Transverse colon (tissue), 4 donors: ENCODE measurements at places on chromosomes 5 and 9. TPM values are rescaled to one million over a fixed set of nuclear protein-coding genes. Genes with fewer than 3 reads are reported as not detected.

GRCh38 chr5:53946405-53947100, 363.8 kb downstream of the ARL15 start:
- DNase-seq = no peak

DNA sequence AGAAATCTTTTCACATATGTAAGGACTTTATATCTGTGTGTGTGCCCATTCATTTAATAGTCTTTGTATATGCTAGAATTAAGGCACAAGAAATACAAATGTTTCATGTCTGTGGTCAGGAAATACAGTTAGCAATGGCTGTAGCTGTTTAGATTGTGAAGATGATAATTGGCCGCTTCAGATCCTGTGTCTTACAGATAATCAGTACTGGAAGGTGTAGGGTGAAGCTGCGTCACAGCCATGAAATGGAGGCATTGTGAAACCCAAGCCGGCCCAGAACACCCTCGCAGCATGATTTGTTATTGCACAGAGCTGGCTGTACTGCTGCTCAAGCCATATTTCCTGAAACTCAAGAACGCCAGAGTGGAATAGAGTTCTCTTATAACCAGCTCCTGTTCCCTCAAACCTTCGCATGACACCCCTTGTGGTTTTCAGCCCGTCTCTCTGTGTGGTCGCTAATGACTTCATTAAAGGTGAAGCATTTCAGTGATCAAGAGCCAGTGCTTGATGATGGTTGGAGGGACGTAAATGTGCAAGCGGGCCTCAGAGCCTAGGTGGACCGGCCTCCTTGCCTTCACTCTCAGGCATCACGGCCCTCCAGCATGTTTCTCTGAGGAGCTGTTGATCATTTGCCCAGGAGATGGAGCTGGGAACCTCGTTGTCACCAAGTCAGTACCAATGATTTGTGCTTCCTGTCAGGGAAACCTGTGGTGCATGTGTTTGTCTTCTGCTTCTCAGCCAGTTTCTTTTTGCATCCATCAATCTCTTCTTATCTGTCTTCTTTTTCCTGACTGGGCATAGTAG, 80.1 kb downstream of the F2RL2 start:
- DNase-seq = peak; percentile 32

GRCh38 chr5:30874241-30875034, 319.0 kb upstream of the CDH6 start:
- DNase-seq = peak; percentile 22

Gene MTMR12
- total RNA-seq = 10.5 TPM

GRCh38 chr5:72951671-72952468, 4.0 kb upstream of the FCHO2 start:
- DNase-seq = peak; percentile 20

Gene DMRTA1
- total RNA-seq = 1.4 TPM

GRCh38 chr5:158832731-158833130, 267.0 kb downstream of the EBF1 start:
- no peak for DNase-seq

- DNase-seq = no peak
Measured at GRCh38 chr5:74608736-74609601, 31.6 kb downstream of the ENC1 start.

Gene ZNF366
- total RNA-seq = 1.4 TPM

- no peak for DNase-seq
Measured at GRCh38 chr9:114164191-114164794, 9.0 kb downstream of the COL27A1 start.

DNA sequence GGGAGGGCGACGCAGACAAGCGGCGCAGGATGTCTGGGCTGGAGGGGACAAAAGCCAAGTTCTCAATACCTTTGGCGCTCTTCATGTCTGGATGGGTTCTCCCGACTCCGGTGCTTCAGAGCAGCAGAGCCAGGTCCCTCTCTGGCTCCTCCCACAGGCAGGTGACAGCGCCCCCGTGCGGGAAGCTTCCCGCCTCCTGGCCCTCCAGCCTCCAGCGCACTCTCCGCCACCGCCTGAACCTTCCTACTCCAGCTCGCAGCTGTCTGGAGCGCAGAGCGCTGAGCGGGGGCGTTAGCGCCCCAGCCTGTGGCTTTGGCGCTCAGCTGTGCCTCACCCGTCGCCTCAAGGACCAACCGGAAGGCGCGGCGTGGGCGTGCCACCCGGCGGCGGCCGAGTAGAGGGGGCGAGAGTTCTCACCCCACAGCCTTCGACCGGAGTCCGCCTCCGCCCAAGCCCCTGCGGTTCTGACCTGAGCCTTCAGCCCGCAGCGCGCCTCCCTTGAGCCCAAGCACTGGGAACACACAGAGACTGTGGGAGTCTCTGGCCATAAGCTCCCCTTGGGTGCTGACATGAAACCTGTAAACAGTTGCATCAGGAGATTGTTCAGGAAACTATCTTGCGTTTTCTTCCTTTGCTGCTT, at the start of gene SLCO4C1:
Gene SLCO4C1 (minus strand): TSS at position 107 of the 640 bp plus-strand sequence. CDS start 22 bp downstream, at position 85.
- DNase-seq = peak; percentile 89

DNA sequence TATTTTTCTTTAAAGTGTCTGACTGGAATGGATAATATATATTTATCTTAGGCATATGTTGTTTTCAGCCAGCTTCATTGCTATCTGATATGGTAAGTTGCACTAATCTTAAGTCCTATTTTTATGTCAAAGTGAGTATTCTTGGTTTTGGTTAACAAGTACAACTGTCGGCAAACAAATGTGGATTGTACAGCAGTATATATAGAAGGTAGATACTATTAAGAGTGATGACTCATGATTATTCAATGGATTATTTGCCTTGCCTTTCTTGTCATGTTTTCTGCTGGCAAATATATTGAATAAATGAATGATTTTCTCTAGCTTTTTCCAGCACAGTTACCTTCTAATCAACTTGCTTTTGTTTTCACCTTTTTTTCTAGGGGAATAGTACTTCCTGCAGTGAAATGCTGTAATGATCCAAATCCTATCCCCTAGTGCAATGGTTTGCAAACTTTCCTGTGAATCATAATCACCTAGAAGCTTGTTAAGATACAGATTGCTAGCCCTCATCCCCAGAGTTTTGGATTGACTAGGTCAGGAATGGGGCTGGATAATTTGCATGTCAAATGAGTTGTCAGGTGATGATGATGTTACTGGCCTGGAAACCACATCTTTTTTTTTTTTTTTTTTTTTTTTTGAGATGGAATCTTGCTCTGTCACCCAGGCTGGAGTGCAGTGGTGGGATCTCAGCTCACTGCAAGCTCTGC, 60.8 kb upstream of the ARRDC3 start:
- DNase-seq = no peak

Gene LCP2
- 17.5 TPM for total RNA-seq

DNA sequence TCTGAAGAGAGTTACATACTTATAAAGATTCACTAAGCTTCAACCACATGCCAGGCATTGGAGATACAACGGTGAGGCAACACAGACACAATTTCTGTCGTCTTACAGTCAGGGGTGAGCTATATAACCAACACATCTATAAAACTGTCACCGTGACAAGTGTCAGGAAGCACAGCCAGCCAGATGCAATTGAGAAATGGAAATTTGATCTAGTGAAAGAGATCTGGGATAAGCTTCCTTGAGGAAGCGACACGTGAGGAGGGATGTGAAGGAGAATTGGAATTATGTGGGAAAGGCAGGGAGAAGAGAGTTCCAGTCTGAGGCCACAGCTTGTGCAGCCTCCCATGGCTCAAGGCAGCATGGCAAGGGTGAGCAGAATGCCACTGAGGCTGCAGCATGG, 50.9 kb upstream of the ZNF354B start:
- no peak for DNase-seq

Gene TOR2A
- 49.6 TPM for total RNA-seq

- DNase-seq = no peak
Measured at GRCh38 chr9:86983249-86983619, 35.9 kb upstream of the GAS1 start.

DNA sequence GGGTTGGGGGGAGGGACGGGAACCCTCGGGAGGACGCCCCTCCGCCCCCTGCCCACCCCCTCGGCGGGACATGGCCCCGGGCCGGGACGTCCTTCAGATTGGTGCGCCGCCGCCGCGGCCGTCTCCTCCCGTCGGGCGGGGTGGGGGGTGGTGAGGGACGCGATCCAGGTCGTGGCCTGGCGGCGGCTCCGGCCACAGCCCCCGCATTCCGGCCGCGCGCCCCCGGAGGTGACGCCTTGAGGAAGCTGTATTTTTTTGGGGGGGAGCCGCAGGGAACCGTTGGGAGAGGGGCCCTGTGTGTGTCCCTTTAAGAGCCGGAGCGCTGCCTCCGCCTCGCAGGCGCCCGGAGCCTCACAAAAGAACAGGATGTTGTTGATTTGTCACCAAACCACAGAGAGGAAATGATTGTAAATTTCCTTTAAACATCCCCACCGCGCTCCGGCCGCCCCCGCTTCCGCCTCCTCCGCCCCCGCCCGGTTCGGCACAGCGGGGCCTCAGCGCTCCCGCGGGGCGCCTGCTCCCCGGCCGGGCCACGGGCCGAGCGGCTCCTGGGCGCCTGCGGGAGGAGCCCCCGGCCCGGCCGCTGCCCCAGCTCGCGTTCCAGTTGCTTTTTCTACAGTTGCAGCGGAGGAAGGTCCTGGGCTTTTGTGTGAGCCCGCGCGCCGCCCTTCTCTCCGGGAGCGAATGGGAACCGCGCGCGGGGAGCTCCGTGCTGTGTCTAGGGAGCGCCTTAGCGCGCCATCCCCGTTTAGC, 32.1 kb upstream of the SPRY4 start:
- peak; percentile 83 for DNase-seq

DNA sequence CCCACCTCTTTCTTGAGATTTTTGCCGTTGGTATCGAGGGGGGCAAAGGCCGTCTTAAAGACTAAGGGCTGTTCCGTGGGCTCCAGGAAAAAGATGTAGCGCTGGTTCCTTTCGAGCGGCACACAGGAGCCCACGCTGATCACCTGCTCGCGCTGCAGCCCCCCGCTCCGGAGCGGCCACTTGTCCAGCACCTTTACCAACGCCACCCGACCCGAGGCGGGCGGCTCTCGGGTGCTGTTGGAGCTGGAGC, 781 bp downstream of the NRG2 start:
- DNase-seq = no peak

Gene DMRT3
- not detected for total RNA-seq

DNA sequence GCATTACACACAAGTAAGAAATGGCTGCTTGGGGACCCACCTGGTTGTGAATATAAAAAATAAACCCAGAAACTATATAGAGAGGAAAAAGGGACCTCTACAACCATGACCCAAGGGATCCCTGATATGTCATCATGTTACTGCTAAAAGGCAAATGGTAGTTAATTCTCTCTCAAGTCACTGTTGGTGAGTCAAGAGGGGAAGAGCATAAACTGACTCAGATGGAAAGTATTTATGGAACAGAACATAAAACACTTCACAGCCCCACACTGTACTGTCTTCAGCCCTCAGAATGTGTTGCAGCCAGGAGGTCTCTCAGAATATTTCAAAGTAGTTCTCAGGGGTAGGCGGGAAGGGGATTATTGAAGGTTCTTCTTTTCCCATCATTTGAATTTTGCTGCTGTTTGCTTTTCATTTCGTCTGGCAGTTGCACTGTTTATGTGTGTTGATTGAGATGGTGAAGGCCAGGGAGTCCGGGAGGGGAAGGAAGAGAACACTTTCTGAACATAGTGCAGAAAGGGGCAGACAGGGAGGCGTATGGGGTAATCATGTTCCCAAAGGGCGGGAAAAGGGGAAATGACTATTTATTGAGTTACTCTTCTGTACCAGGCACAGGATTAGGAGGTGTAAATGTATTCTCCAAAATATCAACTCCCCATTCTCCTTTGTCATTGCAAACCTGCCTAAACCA, 85.5 kb downstream of the TEK start:
- no peak for DNase-seq
